ENCODE measurements at places on chromosomes 6 and 20.
A peak's percentile ranks its signal among the peaks of the same experiment; 100 is the strongest.

- peak; percentile 38 for DNase-seq
Measured at GRCh38 chr6:141988954-141989705, 143.6 kb upstream of the GJE1 start.

DNA sequence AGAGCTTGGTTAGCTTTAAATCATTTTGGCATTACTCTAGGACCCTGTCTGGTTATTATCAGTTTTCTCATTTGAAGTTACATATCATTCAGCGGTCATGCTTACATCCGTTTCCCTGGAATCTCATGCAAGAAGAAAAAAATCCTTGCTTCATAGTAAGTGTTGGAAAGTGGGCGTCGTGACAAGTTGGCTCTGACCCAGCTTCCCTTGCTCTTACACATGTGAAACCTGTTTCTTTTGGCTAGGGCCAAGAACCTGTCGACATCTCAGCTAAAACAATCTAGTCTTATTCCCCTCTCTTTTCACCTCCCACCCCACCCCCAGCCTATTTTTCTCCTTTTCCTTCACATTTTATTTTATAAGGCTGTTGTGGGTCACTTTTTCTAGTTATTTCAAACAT lies 45.5 kb downstream of the ANKS1A start:
- DNase-seq: no peak

DNA sequence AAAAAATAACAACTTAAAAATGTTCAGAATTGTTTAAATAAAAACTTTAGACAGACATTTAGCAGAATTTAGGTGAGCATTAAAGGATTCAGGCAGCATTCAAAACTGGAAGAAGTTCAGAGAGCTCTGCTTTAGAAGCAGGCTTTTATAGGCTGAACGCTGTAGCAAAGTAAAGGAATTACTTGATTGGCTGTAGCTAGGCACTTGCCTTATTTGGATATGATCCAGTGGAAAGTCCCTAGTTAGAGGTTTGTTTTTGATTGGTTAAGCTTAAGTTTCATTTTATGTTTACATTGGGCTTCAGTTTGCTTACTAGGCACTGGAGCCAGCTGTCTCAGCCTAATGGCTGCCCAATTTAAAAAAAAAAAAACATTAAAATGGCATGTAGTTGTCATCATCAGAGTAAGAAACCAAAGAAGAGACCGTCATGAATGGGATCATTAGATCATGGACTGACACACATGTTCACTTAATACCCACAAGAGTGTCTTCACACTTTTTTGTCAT lies 65.1 kb downstream of the CBFA2T2 start:
- peak; percentile 49 for DNase-seq

DNA sequence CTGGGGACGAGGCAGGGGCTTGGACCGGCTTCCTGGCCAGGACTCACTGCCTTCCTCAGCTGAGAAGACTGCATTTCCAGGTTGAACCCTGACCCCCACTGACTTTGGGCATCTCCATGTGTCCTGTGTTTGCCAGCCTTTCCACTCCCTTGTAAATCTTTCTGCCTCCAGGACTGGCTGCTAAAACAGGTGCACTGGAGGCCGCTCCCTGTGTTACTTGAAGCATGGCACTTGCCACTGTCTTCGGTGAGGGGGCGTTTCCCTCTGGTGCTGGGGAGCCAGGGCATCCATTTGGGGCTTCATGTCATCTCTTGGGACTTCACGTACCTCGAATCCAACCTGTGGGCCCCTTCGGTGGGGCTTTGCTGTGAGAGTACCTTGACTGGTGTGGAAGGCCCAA lies 6.7 kb upstream of the RBM38 start:
- no peak for DNase-seq

- DNase-seq: no peak
Measured at GRCh38 chr20:58017231-58017969, 211.1 kb downstream of the ANKRD60 start.

GRCh38 chr20:59932616-59933295 lies 681 bp downstream of the SYCP2 start:
- DNase-seq: no peak

- DNase-seq: no peak
Measured at GRCh38 chr20:10271494-10272219, 53.0 kb downstream of the SNAP25 start.

- no peak for DNase-seq
Measured at GRCh38 chr6:16318953-16319720, 80.8 kb downstream of the GMPR start.

- DNase-seq: no peak
Measured at GRCh38 chr6:107654764-107655163, 164.8 kb downstream of the SOBP start.

- peak; percentile 85 for DNase-seq
Measured at GRCh38 chr20:34825530-34826362, at the start of gene NCOA6. Gene NCOA6, minus strand, starts transcription at chr20:34825651. Its CDS starts 43,296 bp downstream, at chr20:34782355.

- no peak for DNase-seq
Measured at GRCh38 chr6:2695454-2696095, 55.1 kb downstream of the MYLK4 start.

- no peak for DNase-seq
Measured at GRCh38 chr20:14219801-14220461, 117.5 kb downstream of the FLRT3 start.

GRCh38 chr6:121826156-121826810 lies 390.8 kb downstream of the GJA1 start:
- no peak for DNase-seq

- no peak for DNase-seq
Measured at GRCh38 chr6:39942903-39943580, 8.8 kb upstream of the MOCS1 start.

GRCh38 chr20:57501461-57502335 lies 23.2 kb downstream of the CTCFL start:
- peak; percentile 31 for DNase-seq

DNA sequence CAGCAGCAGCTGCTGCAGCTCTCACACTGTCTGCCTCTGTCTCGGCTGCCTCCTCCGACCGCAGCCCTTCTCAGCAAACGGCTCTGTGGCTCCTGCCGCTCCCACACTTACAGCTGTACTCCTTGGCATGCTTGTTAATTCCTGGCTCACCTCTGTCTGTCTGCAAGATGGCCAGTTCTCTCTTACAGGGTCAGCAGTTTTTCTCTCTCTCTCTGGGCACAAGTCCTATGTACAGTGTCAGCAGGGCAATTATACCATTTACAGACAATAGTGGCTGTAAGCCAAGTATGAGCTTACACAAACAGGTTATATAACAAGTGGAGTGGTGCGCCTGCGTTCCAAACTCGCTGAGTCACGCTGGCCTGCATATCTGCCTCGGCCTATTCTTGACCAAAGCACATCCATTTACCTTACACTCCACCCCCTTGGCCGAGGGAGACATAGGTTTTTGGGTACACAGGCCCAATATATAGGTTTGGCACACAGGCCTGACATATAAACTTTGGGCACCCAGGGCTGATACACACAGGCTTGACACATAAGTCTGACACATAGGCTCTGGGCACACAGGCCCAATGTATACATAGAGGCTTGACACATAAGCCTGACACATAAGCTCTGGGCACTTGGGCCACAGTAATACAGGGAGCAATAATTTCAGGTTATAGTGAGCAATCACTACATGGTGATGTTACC lies 4.4 kb downstream of the ZKSCAN3 start:
- DNase-seq: no peak

GRCh38 chr20:47773371-47773786 lies 11.9 kb downstream of the SULF2 start:
- no peak for DNase-seq

DNA sequence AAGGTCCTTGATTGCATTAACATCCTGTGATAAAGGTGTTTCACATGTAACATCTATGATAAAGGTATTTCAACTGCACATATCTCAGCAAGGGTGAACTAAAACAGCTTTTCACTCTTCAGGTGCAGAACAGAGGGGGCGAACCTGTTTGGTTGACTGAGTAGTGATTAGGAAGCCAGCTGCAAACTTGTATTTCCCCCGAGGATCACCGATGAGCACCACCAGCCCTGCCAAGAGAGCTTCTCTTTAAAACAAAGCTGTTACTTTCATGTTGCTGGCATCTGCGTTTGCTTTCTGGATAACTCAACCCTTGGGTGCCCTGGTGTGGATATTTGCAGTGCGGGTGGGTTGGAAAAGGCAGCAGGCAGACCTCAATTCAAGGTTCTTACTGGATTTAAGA lies 39.6 kb downstream of the JAG1 start:
- no peak for DNase-seq

- no peak for DNase-seq
Measured at GRCh38 chr6:72461144-72461543, 160.7 kb upstream of the KCNQ5 start.

GRCh38 chr6:34517966-34518365 lies 38.2 kb downstream of the SPDEF start:
- no peak for DNase-seq

- DNase-seq: peak; percentile 83
Measured at GRCh38 chr6:30721198-30722024, 1.3 kb downstream of the TUBB start.

GRCh38 chr20:35303382-35303734 lies 11.1 kb upstream of the FAM83C start:
- no peak for DNase-seq

GRCh38 chr6:142474531-142475289 lies 172.9 kb downstream of the ADGRG6 start:
- peak; percentile 81 for DNase-seq

- DNase-seq: peak; percentile 75
Measured at GRCh38 chr6:15365273-15365687, 119.4 kb downstream of the JARID2 start.

DNA sequence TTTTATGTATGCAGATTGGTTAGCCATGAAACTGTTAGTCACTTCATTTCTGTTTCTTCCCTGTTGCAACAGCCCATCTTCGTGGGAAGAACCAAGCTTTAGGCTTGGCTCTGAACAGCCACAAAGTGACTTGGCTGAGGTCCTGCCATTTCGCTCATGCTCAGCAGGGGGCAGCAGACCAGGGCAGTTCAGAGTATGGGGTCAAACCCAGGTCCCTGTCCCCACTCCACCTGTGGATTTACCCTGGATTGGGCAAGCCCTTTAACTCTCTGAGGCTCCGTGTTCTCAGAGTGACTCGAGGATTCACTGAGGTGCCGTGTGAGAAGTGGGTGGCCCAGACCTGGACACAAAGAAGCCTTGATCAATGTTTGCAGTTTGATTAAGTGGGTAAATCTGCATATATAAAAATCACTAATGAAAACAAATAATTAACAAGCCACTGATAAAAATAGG lies 19.8 kb upstream of the MAP1LC3A start:
- peak; percentile 62 for DNase-seq

GRCh38 chr6:21594416-21595281 lies 1.1 kb downstream of the SOX4 start:
- peak; percentile 51 for DNase-seq

GRCh38 chr6:118678866-118679265 lies 27.5 kb upstream of the CEP85L start:
- DNase-seq: no peak

DNA sequence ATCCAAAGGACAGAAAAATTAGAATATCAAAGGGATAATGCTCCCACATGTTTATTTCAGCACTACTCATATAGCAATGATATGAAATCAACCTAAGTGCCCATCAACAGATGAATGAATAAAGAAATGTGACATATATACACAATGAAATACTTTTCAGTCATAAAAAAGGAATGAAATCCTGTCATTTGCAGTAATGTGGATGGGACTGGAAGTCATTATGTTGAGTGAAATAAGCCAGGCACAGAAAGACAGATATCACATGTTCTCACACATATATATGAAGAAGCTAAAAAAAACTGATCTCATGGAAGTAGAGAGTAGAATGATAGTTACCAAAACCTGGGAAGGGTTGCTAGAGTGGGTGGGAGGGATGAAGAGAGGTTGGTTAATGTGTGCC lies 135.7 kb downstream of the IBTK start:
- DNase-seq: no peak

- peak; percentile 67 for DNase-seq
Measured at GRCh38 chr6:166465671-166466087, 82.9 kb upstream of the MPC1 start.

DNA sequence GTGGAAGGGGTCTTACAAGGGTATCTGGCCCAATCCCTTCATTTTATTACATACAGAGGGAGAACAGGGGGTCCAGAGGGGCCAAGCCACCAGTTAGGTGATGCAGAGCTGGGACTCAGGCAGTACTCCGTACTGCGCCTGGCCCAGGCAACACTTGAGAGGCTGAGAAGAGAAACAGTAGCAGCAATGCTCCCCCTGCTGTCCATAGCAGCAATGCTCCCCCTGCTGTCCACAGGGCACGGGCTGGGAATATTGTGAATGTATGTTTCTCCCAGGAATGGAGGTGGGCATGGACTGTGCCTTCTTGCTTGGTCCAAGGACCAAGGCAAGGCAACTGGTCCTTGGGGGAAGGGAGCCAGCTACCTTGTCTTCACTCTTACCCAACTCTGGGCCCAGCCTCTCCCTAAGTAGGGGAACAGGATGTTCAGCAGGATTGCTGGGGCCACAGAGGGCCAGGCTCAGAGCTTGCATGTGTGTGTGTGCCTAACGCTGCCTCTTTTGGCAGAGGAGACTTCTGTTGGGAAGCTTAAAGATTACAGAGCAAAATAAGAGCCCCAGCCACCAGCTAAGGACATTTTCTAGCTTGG lies 14.8 kb upstream of the FAM83C start:
- peak; percentile 67 for DNase-seq

DNA sequence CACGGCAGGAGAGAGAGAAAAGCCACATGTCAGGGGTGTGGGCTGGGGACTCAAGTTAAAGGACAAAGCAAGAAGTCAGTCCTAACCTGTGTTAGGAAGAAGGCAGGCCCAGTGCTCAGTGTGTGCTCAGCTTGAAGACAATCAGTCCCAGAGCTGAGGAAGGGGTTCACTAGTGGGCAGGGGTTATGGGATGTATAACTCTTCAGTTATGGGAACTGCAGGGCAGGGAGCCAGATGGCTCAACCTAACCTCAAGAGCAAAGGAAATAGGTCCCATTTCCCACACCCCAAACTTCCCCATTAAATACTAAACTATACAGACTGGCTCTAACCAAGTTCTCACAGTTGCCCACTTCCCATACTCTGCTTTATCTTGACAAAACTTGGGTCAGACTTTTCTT lies 7.4 kb upstream of the SSTR4 start:
- DNase-seq: no peak

DNA sequence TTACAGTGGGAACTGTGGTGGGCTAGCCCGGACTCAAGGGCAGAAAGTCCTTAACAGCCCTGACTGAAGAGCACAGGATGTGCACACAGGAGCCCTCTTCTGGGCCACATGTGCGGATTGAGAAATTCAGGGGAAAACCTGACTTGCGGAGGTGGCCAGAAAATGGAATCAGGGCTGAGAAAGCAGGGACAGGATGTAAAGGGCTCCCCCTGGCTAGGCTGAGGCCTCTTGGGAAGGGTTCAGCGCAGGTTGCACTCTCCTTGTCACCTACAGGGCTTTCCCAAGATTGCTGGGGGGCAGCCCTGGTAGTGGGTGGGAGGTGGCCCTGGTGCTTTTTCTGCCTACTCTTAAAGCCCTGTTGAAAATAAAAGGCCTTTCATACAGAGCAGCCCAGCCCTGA lies 251.2 kb downstream of the SLC24A3 start:
- no peak for DNase-seq

DNA sequence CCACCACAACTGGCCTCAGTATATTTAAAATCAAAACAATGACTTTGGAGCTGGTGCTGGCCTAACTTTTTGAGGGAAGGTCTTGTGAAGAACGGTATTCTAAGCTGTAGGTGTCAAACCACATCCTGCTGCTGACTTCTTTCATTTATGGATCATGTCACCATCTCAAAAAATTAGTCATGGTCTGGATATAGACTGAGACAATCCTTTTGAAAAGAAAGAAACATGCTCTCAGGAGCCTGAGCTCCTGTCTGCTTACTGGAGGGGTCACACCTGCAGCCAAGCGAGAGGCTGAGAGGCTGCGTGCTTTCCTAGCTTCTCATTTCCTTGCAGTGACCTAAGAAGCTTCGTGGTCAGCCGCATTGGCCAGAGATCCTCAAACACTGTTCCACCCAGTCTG lies 55.2 kb downstream of the TIAM2 start:
- DNase-seq: no peak

GRCh38 chr20:20888266-20888656 lies 175.8 kb upstream of the RALGAPA2 start:
- no peak for DNase-seq

All from SK-N-DZ (cell line).